MV-4-11 (cell line): ENCODE measurements at places on chromosomes 3 and 15.

- DNase-seq = no peak
Observed at GRCh38 chr15:29867241-29868000, 45.2 kb upstream of the TJP1 start.

- no peak for DNase-seq
Observed at GRCh38 chr15:33461671-33462070, 150.9 kb downstream of the RYR3 start.

- no peak for DNase-seq
Observed at GRCh38 chr3:177182352-177182751, 14.9 kb downstream of the TBL1XR1 start.

DNA sequence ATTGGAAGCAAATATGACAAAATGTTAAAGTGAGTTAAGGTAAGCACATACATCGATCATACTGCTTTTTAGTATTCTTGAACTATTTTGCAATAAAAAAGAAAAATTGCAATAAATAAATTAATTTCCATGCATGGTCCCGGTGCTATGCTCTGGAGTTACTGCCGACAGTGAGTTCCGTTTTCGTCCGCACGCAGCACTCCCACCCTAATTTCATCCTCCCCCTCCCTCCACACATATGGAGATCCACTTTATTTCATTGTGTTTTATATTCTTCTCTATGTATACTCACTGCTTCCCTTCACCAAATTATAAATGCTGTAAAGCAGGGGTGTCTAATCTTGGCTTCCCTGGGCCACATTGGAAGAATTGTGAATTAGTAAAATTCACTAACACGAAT is 247.3 kb downstream of the THSD4 start:
- DNase-seq = no peak

DNA sequence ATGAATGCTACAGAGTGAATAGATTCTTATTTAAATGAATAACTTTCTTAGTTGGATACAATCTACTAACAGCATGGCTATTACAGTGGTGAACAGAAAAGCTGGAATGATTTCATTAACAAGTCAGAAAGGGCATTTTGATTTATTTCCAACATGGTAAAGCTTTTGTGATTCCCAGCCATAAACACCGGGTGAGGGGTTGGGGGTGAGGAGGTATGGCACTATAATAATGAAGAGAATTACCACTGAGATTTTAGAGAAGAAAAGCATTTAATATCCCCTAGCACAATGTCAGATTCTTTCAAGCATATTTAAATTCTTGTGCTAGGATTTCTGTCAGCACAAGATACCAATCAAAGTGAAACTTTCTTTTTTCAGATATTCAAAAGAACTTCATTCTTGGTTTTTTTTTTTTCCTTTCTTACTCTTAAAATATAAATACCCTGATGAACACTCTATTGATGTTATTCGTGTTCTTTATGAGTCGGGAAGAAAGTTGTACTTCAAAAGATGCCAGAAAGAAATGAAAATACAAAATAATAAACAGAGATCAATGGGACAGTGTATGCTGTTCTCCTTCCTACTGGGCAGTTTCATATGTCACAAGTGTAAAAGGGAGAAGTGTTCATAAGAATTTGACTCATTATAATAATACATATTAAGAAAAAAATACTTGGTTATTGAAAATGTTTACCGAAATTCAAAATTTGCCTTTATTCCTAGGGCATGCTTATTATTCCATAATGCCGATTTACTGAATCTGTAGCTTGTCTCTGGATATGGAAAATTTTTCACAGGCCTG is 522.8 kb downstream of the CADM2 start:
- DNase-seq = no peak

GRCh38 chr15:33045066-33045810 is 149.3 kb downstream of the FMN1 start:
- DNase-seq = no peak

DNA sequence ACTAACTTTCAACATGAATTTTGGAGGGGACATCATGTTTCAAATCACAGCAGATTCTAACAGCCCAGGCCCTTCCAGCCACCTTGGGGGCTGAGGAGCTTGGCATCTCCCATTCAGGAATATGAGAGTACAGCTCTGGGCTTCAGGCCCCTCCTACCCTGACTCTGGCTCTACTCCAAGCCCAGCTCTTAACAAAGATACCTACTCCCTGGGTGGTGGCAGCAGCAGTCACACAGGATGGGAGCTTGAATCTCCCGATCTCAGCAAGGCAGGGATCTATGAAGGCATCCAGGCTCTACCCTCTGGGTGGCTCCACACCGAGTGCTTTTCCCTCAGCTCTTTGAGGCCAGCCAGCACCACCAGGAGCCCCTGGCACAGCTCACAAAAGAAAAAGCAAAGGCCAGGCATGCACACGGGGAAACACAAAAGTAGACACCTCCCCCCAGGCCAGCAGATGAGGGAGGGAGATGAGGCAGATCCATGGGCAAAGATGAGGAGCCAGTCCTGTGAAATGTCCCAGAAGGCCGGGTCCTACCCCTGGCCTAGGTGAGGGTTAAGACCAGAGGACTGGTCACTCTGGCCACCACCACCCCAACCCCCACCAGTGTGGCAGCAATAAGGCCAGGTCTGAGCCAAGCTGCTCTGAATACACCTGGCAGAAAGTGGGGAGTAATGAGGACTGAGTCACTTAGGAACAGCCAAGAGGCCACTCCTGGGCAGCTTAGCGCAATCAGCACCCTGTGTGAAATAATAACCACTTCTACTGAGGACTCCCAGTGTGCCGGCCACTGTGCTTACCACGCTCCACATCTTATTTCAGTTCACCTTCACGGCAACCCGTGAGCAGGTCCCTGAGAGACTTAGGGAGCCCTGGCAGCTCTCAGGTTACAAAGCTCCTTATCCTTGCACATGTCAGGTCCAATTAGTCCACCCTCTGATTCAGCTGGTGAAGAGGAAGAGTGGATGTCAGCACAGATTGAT is 24.3 kb downstream of the PLA2G4F start:
- DNase-seq = no peak

- DNase-seq = peak; percentile 38
Observed at GRCh38 chr3:16382845-16383244, 117.8 kb downstream of the OXNAD1 start.

DNA sequence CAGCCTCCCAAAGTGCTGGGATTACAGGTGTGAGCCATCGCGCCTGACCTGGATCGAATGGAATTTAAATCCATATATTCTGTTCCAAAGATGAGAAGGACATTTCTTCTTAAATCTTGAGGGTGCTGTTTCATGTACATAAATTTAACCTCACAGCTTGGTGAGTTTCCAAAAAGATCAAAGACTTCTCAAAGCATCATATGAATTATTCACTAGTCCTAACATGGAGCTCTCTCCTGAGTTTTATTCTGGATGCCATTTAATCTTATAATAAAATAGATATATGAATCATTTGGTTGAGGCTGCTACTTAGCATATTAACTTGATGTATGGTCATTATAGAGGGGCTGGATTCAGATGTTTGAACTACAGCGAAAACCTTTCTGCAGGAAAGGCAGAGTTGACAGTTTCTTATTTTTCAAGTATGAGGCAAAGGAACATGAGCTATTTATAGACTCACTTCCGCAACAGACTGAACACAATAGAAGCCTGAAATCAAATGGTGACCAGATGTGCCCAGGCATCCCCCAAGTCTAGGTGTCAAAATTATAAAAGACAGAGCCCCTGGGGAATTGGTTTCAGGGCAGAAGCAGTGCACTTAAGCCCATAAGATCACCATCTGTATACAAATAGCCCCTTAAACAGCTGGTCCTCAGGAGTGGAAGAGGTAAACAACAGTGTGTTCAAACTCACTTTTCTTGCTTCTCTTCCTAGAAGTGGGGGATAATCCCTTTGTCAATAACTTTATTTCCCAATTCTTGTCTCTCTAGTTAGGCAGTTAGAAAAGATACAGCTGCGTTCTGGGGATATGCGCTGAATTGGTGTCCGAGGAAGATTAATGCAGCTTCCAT is 29.7 kb downstream of the STARD9 start:
- DNase-seq = peak; percentile 60

DNA sequence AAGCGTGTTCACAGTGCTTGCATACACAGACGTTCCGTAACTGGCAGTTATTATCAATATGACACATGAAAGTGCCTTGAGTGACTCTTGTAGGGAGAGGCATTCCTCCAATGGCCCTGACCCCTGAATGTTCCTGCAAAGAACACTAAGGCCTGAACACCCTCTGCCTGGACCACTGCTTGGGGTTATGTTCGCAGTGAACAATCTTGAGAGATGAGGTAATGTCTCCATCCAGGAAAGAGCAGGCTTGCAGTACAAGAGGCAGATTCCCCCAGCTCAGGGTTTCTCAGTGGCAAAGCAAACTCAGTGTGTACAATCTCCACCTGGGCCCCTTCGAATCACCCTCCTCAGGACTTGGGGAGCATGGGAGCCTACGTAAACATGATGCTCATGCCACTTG is 324.6 kb downstream of the MAGI1 start:
- DNase-seq = no peak

DNA sequence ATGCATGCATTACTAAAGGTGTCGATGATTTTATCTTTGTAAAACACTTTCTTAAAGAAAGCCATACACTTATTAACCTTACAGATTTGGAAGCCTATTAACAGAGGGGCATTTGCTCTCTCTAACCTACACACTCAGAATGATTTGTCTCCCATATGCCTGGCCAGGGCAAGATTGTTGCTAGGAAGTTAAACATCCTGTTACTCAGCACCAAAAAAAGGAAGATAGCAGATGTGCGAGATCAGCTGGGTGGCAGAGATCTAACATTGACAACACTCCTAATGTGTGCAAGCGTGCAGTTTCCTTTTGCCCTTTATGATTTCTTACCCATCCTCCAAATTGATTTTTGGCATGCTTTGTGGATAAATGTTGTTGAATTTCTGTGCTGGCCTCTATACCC is 73.9 kb upstream of the TMEM108 start:
- no peak for DNase-seq

- no peak for DNase-seq
Observed at GRCh38 chr15:41873711-41874110, 20.1 kb downstream of the SPTBN5 start.

DNA sequence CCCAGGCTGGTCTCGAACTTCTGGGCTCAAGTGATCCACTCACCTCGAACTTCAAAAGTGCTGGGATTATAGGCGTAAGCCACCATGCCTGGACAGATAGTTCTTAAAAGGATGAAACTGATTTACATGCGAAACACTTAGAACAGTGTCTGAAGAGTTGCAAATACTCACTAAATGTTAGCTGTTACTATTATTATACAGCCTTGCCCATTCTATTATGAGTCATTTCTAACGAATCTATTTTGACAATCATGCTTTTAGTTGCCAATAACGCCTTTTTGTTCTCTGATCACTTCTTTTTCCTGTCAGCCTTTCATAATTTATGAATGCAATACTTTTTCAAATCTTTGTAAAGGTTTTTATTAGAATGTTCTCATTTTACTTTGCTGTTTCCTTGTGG is 112.7 kb downstream of the SNRK start:
- no peak for DNase-seq

DNA sequence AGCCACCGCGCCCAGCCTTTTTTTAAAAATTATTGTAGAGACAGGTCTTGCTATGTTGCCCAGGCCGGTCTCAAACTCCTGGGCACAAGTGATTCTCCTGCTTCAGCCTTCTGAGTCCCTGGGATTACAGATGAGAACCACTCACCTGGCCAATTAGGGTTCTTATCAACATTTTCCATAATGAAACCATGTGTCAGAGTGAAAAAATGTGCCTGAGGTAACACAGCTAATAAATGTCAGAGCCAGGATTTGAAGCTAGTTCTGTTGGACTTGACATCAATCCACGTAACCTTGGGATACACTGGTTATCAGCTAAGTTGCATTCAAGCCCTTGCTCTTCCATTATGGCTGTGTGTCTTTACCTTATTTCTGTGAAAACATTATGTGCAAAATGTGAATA is 29.1 kb downstream of the CHST14 start:
- DNase-seq = no peak

DNA sequence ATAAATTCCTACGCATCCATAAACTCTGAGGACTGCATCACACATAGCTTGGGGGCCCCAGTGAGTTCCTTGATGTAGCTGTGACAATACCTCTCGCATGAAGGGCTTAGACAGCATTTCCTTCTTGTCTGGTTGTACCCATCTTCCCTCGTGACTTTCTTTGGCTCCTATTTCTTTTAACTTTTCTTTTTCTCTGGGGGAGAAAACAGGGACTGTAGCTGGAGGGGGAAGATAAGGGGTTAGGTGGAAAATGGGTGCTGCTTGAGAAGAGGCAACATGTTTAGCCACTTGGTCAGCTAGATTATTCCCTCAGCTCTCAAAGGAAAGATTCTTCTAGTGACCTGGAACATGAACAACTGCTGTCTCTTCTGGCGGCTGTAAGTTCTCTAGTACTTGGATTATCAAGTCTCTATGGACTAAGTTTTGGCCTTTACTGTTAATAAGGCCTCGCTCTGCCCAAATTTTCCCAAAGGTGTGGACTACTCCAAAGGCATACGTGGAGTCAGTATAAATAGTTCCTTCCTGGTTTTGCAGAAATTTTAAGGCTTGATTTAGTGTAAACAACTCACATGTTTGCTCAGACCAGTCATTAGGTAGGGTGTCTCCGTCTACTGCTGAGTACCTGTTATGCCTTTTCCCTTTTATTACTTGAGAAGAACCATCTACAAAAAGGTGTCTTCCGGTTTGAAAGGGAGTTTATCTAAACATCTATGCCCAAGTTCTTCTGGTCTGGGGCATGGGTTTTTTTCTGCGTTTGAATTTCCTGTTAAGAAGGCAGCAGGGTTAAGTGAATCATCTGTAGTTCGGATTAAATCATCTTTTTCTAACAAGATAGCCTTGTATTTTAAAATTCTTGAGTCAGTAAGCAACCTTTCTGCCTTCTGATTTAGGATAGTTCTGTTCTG is 21.0 kb upstream of the ATG7 start:
- no peak for DNase-seq

GRCh38 chr3:126322181-126322967 is 34.8 kb downstream of the KLF15 start:
- no peak for DNase-seq

DNA sequence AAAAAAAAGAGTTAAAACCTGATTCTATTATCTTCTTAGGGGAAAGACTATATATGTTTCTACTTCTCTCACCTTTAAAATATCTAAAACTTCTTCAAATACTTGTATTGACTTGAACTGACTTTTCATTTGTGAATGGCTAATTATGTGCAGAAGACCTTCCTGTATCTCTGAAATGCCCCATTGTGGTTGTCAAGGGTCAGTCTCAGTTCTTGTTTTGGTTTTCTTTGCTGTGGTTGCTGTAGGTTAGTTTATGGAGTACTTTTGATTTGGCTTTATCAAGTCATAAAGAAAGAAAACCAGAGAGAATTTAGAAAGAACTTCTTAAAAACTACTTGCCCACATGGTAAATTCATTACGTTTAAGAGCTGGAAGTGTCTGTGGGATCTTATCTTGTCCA is 345.3 kb upstream of the POU1F1 start:
- no peak for DNase-seq

DNA sequence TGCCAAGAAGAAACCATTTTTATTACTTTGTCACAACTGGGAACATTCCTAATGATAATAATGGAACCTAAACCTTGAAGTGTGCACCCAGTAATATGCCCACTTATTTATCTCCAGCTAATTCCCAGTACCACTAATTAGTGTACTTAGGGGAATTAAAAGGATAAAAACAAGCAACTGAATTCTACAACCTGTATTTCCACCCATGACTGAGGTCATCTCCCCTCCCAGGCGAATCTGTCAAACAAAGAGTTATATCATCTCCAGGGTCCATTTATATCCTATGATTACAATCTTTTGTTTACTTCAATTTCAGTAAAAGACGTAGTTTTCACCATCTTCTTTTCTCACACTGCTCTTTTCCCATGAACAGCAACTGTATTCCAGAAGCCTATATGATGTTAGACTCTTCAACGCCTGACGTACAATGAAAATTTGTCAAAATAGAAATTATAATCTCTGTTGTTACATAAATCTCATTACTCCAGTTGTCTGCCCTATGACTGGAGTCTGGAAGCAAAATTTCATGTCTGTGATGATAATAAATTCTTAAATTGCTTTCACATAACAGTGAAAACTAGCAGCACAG is 177.6 kb downstream of the GOLIM4 start:
- DNase-seq = no peak
